ENCODE measurements at places on chromosomes 1 and 21.

- no peak for DNase-seq
Measured at GRCh38 chr1:155174324-155175280, 953 bp downstream of the TRIM46 start.

- DNase-seq: no peak
Measured at GRCh38 chr1:87129606-87130005, 199.1 kb upstream of the LMO4 start.

GRCh38 chr1:222828939-222829338 is 14.1 kb downstream of the DISP1 start:
- DNase-seq: no peak

DNA sequence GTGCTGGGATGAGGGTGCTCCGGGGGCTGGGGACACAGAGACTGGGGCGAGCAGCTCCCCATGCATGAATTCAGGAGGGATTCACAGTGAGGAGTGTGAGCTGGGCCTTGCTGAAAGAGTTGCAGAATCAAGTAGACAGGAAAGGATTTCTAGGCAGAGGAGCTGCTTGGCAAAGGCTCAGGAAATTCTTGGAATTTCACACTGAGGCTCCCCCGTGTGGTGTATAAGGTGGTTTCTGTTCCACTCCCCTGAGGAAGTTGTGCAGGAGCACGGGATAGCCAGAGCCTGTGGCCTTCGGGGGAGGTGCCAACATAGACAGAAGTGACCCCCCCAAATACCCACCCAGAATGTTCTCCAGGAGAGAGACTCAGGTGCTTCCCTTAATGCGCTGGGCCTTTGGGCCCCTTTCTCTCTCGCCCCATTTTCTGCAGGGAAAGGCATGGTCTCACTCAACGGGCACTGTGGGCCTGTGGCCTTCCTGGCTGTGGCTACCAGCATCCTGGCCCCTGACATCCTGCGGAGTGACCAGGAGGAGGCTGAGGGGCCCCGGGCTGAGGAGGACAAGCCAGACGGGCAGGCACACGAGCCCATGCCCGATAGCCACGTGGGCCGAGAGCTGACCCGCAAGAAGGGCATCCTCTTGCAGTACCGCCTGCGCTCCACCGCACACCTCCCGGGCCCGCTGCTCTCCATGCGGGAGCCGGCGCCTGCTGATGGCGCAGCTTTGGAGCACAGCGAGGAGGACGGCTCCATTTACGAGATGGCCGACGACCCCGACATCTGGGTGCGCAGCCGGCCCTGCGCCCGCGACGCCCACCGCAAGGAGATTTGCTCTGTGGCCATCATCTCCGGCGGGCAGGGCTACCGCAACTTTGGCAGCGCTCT is 58.5 kb upstream of the ACTL8 start:
- no peak for DNase-seq

DNA sequence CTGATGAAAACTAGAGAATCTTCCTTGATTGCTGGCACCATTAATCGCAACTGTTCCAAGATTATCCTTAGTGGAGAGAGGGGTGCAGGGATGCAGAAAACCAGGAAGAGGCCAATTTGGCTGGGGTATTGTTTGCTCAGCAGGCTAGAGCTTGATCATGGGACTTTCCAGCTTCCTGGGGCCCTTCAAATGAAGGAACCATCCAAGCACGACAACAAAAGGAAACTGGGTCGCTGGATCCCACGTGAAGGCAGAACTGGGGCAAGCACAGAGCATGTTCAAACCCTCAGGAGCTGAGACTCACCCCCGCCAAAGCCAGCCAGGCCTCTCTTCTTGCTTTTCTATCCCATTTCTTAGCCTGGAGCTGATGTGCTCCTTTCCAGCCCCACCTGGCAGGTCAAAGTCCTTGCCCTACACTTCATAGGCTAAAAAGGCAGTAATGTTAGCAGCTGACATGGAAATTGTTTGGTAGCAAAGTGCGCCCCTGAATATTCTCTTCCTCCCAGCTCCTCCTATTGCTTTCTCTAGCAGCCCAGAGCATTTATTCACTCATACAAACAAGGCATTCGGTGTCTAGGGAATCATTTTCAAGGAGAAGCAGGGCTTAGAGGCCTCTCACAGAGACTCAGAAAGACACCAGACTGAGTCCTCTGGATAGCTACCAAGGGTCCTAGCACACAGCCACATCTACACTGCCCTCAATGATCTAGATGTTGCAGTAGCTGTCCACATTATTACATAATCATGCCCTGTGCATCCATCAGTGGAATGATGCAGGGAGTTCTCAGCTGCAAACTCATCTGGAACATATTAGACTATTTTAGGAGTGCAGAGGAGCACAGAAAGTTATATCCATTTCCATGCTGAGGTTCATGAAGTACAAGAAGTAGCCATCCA is 11.5 kb downstream of the KCNA2 start:
- DNase-seq: no peak

DNA sequence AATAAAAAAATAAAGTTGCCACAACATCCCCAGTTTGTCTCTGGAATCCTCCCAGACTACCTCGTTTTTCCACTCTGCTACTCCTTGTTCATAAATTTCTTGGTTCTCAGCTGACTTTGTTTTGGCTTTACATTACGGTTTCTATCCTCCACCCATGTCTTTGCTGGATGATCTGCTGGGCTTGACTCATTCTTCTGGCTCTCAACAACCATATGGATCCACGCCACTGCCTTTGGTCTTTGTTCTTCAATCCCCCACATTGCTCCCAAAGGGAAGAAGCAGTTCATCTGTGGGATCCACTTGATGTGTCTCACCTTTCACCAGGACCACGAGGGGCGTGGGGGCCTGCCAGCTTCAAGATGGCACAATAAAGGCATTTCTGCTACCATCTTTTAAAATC is 67.1 kb upstream of the NBL1 start:
- DNase-seq: no peak

DNA sequence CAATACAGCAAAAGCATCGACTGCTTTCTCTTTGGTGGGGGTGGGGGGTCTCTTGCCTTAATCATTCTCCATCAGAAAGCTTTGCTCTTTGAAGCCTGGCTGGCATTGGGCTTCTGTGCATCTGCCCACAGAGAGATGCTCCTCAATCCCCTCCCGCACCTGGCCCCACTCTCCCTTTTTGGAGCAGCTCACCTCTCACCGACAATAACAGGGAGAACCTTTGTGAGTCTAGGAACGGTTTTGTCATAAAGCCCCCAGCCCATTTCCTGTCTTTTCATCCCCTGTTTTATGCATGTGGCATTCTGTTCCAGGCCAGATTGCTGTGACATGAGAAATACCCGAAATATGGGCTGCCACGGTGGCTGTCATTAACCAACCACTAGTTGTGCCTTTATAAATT is 469.0 kb upstream of the VAMP3 start:
- no peak for DNase-seq

DNA sequence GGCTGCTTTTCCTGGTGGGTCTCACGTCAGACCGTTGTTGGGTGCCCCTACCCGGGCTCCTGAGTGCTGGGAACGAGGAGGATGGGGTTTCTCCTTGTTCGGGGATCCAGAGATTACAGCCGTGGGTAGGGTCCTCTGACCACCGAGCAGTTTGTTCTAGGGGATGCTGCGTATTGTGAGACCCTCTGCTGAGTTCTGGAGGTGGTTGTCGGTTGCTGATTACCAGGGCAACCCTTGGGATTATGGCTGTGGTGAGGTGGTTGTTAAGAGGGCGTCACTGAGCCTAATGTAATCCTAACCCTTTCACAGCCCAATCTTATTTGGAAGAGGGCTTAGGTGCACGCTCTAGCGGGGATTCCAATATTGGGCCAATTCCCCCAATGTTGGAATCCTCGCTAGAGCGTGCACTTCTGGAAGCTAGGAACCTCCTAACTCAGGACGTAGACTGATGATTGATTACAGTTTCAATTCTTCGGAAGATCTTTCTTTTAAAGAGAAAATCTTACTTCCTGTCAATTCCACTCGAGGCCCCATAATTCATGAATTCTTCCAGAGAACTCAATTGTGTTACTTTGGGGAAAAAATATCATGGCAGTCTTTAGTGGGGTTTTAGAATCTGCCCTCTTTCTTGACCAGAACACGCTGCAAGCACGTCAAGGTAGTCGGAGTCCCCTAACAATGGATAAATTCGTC is 483 bp downstream of the TCEANC2 start:
- no peak for DNase-seq

- no peak for DNase-seq
Measured at GRCh38 chr1:214317300-214317699, 36.3 kb downstream of the SMYD2 start.

GRCh38 chr1:198919667-198920398 is 281.0 kb downstream of the PTPRC start:
- no peak for DNase-seq

Measured in activated CD8-positive, alpha-beta memory T cell treated with anti-CD3 and anti-CD28 coated beads for 4 hours (primary cell).